Naive thymus-derived CD4-positive, alpha-beta T cell (primary cell): ENCODE measurements at places on chromosomes 12 and 14. TPM values are rescaled to one million over a fixed set of nuclear protein-coding genes. Genes with fewer than 3 reads are reported as not detected.

GRCh38 chr12:78442454-78442801, 422.1 kb upstream of the SYT1 start:
- no peak overlapping the region for H3K4me3 ChIP-seq
- no peak overlapping the region for H3K27ac ChIP-seq
- no peaks in the 10 kb centered on the region for H3K4me1 ChIP-seq
- DNase-seq = no peak

GRCh38 chr12:107356266-107356936, 263.1 kb upstream of the CRY1 start:
- no peak overlapping the region for H3K4me3 ChIP-seq
- no peak for DNase-seq
- no peaks in the 10 kb centered on the region for H3K36me3 ChIP-seq
- H3K4me1 ChIP-seq = peaks cover 14% of the 10 kb centered on the region
- no peaks in the 10 kb centered on the region for H3K27me3 ChIP-seq

DNA sequence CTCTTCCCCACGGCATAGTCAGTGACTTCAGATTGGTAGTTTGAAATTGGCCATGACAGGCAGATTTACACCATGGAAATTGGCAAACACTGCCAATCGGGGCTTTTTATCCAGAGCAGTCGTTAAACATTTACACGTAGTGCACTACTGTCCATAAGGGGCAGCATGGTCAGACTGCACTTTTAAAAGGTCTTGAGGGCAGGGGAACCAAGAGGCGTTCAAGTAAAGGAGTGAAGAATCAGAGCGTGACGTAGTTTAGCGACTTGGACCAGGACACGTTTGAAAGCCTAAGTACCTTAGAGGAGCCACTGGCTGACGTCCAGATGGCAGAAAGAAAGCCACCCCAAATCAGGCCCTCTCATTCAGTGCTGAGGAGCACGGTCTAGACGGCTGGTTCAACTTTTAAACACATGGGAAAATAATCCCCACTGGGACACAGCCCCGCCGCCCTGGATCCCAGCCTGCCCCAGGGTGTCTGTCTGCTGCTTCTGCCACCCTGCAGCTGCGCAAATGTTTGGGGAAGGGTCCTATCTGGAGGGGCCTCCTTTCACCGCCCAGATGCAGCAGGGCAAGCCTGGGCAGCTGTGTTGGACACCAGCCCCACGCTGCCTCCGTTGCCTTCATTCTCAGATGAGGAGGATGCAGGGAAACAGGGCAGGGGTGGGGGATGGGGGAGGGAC, 52.5 kb upstream of the PPP2R5C start:
- no peak overlapping the region for H3K4me3 ChIP-seq
- no peaks in the 10 kb centered on the region for H3K36me3 ChIP-seq
- peaks cover 24% of the 10 kb centered on the region for H3K4me1 ChIP-seq

- peak within 1 kb of the TSS; percentile 82 for H3K4me3 ChIP-seq
- DNase-seq = no peak
- no peaks in the 10 kb centered on the region for H3K27me3 ChIP-seq
- H3K36me3 ChIP-seq = no peaks in the 10 kb centered on the region
- peaks cover 37% of the 10 kb centered on the region for H3K4me1 ChIP-seq
Measured at GRCh38 chr12:48978291-48978740, at the start of gene WNT1. WNT1 (plus strand) TSS chr12:48978322; CDS start chr12:48978651, 329 bp downstream.

GRCh38 chr14:91573894-91574837, 64.1 kb upstream of the PPP4R3A start:
- no peak overlapping the region for H3K27ac ChIP-seq
- H3K4me3 ChIP-seq = peak overlapping the region; percentile 64
- no peaks in the 10 kb centered on the region for H3K36me3 ChIP-seq
- DNase-seq = peak; percentile 59
- no peaks in the 10 kb centered on the region for H3K27me3 ChIP-seq
- H3K4me1 ChIP-seq = peaks cover 4% of the 10 kb centered on the region

GRCh38 chr12:2039034-2039433, 13.8 kb upstream of the CACNA1C start:
- no peaks in the 10 kb centered on the region for H3K4me1 ChIP-seq
- no peaks in the 10 kb centered on the region for H3K36me3 ChIP-seq
- H3K4me3 ChIP-seq = no peak overlapping the region
- DNase-seq = no peak
- no peak overlapping the region for H3K27ac ChIP-seq

DNA sequence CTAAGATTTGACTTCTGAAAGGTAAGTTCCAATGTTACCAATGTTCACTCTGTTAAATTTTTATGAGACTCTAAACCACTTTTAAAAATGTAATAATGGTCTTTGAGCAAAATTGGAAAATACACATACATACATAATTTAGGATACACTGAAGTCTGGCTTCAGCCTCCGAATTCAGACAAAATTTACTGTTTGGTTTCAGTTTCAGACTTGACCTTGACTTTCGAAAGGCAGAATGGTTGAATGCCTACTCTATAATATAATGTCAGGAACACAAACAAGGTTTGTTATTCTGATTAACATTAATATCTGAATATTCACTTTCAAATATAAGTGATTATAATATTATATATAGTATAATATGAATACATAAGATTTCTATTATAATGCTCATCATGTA, 74.1 kb upstream of the KRAS start:
- DNase-seq = no peak
- H3K36me3 ChIP-seq = no peaks in the 10 kb centered on the region
- no peaks in the 10 kb centered on the region for H3K27me3 ChIP-seq
- H3K4me3 ChIP-seq = no peak overlapping the region

DNA sequence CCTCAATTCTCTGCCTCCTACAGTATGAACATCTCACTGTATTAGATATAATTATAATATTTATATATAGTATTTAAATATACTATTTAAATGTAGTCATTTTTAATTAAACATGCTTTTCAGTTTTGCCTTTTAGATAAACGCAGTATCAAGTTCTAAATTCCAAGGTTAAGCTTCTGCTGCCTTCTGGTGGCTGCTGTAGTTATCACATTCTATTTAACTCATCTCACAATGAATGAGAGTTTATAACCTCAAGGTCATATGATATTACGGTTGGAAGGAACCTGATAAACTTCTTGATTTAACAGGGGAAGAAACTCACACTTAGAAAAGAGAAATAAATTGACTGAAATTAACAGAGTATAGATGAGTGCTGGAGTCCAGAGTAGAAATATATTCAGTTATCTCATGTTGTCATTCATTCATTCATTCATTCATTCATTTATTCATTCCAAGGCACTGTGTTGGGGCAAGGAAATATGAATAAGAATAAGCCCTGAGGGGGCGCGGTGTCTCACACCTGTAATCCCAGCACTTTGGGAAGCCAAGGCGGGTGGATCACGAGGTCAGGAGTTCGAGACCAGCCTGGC, 31.9 kb downstream of the GUCY2C start:
- no peaks in the 10 kb centered on the region for H3K4me1 ChIP-seq
- no peak overlapping the region for H3K27ac ChIP-seq
- H3K36me3 ChIP-seq = no peaks in the 10 kb centered on the region

- DNase-seq = no peak
- no peaks in the 10 kb centered on the region for H3K36me3 ChIP-seq
- H3K4me1 ChIP-seq = peaks cover 22% of the 10 kb centered on the region
- no peaks in the 10 kb centered on the region for H3K27me3 ChIP-seq
Measured at GRCh38 chr12:750366-751191, 1.8 kb upstream of the WNK1 start.

The SLC22A17 gene
- 22.6 TPM for total RNA-seq

The SERPINA4 gene
- total RNA-seq = not detected

The TGM1 gene
- total RNA-seq = 12.9 TPM

The DPPA3 gene
- not detected for total RNA-seq

The GLRX5 gene
- total RNA-seq = 16.2 TPM

The ARL6IP4 gene
- 186 TPM for total RNA-seq

The KRT1 gene
- total RNA-seq = 5.6 TPM
